AG09319 (cell line): ENCODE measurements at places on chromosomes 12 and 14.
A peak's percentile ranks its signal among the peaks of the same experiment; 100 is the strongest.

GRCh38 chr12:130434560-130434959 lies 96.9 kb downstream of the PIWIL1 start:
- DNase-seq = no peak

GRCh38 chr14:50726372-50727107 lies 58.4 kb upstream of the SAV1 start:
- peak; percentile 75 for DNase-seq

GRCh38 chr12:96989916-96990315 lies 82.9 kb downstream of the NEDD1 start:
- DNase-seq = no peak

GRCh38 chr12:6083601-6084000 lies 40.9 kb downstream of the VWF start:
- no peak for DNase-seq

- DNase-seq = no peak
Measured at GRCh38 chr12:40435251-40435650, 210.5 kb downstream of the LRRK2 start.

- no peak for DNase-seq
Measured at GRCh38 chr12:20444595-20445170, 76.3 kb downstream of the PDE3A start.

DNA sequence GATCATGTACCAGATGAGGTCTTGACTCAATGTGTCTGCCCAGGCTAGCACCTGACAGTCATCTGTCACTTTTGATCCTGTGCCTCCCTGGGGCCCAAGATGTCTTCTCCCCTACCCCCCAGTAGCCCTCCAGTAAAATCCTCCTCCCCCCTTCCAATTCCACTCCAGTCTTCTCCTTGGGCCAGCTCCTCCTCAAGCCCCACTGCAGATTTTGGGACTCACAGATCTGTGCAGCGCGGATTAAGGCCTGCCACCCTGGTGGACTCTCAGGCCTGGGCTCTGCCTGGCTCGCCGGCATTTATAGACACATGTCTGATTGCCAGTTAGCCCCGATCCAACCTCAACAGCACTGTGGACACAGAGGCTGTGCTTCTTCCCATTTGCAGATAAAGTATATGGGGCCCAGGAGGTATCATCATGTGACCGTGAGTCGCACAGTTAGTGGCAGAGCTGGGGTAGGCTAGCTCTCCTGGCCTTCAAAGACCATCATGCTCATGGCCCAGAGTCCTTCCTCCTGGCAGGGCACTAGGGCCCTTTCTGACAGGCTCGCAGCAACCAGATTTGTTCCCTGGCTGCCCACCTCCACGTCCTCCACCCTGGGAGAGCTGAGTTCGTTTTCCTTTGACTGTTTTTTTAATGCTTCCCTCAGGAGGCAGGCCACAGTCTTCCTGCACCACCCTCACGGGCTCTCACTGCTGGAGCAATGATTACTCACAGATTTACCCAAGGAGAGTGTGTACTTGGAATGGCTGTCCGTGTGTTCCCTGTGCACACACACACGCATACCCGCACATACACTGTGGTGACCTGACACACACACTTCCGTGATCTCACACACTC lies 98.3 kb upstream of the DIO3 start:
- no peak for DNase-seq

DNA sequence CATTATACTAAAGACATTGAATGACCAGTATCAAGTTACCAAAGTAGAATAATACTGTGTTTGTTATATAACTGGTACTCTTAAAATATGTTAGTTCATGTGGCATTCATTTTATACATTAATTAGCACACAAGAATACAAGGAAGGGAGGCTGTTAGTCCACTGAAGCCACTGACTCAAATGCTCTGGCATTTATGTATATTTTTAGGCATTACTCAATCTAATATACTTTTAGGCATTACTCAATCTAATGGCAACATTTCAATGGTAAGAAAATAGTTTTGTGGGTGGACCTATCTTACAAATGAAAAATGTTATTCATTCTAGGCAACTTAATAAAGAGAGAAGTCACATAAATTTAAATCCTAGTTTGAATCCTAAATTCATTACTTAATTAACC lies 874.4 kb upstream of the USP15 start:
- no peak for DNase-seq
